GM06990 (cell line): ENCODE measurements at places on chromosomes 16 and 17.
A peak's percentile ranks its signal among the peaks of the same experiment; 100 is the strongest.

GRCh38 chr17:75487351-75488070 lies 27.8 kb downstream of the CASKIN2 start:
- peak; percentile 52 for DNase-seq

GRCh38 chr16:35177851-35178250 lies 1718.4 kb downstream of the TP53TG3F start:
- DNase-seq: no peak

- DNase-seq: no peak
Observed at GRCh38 chr17:34703533-34703932, 124.2 kb downstream of the TMEM132E start.

DNA sequence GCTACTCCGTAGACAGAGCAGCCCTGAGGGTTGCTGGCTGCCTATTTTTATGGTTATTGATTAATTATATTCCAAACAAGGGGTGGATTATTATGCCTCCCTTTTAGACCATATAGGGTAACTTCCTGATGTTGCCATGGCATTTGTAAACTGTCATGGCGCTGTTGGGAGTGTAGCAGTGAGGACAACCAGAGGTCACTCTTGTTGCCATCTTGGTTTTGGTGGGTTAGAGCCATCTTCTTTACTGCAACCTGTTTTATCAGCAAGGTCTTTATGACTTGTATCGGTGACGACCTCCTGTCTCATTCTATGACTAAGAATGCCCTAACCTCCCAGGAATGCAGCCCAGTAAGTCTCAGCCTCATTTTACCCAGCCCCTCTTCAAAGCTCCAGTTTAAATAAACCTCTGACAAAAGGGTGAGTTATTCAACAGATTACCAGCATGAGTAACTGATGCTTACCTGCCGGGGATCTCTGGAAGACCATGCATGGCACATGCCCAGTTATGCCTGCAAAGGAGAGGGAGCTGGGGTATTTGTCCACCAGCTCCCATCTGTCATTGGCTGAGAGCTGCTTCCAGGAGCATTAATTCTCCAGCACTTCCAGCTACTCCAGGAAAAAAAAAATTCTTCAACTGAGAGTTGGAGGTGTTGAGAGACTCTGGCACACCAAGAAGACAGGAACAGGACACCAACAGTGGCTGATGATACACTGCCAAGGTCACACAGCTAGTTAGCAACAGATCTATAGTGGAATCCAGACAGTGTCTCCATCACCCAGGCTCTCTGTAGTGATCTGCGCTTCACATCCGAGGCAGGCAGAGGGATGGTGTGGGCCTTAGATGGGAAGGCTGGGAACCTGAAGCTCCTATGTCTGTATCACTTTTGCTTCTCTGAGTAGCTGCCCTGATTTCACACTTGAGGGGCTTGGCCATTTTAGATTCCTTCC lies 36.6 kb upstream of the IL21R start:
- no peak for DNase-seq

GRCh38 chr17:69300222-69300621 lies 26.7 kb downstream of the ABCA5 start:
- DNase-seq: no peak

DNA sequence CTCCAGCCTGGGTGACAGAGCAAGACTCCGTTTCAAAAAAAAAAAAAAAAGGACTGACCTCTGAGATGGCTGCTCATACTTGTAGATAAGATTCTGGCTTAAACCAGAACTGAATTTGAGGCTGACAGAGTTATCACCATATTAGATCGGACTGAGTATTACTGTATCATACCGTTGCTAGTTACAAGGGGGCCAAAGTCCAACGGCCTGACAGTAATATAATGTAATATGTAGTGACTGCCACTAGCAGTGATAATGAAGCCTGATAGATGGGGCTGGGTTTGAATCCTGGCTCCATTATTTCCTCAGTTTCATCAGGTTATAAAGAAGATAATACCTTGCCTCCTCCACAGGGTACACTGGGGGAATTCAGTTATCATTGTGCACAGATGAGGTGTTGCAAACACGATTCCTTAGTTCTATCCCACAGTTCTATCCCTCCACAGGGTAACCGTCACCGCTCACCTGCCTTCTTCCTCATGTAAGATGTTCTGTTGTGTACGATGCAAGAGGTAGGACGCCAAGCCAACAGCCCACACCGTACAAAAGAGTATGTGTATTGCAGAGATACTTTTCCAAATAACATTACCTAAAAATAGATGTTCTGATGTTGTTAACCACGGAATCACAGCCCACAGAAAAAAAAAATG lies 5.2 kb downstream of the TMEM220 start:
- no peak for DNase-seq

DNA sequence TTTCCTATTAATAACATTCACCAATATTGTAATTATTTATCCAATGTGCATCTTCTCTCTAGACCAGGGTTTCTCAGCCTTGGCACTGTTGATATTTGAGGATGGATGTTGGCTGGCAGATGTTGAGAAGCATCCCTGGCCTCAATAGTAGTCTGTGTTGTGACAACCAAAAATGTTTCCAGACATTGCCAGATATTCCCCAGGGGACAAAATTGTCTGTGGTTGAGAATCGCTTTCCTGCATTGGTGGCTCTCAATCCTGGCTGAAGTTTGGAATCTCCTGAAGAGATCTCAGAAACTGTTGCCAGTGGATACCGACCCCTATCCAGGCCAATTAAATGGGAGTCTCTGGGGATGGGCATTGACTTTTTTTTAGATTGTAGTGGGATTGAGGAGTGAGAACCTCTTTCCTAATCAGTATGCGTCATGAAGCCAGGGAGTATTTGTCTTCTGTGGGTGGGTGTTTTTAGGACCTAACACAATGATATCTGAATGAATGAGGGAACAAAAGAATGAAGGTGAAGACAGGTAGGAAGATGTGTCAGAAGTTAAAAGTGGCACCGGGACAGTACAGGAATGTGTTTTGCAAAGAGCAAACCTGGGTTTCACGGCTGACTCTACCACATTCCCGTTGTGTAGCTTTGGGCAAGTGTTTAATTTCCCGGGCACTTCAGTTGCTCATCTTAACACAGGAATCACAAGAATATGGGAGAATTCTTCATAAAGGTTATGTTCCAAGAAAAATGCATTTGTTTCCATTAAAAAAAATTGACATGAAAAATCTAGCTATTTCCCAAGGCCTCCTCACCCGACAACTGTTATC lies 24.3 kb downstream of the HSD17B2 start:
- DNase-seq: no peak

DNA sequence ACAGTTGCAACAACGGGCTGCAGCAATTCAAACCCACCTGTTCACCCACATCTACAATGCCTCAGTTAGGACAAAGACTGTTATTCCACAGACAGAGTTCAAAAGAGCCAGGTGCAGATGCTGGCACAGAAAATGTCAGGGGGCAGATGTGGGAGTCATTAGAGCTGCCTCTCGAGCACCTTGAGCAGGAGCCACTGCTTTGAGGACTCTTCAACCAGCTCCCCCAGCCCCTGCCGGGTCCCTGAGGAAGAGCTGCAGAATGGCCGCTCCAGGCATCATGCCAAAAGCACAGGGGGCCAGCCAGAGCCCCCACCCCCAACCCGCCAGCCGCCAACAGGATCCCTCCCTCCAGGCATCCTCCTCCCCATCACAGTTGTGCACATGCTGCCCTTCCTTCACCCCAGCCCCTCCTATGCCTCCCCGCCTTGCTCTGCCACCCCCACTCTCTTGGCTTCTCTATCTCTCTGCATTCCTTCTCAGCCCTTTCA lies 20.8 kb downstream of the C17orf67 start:
- DNase-seq: no peak

DNA sequence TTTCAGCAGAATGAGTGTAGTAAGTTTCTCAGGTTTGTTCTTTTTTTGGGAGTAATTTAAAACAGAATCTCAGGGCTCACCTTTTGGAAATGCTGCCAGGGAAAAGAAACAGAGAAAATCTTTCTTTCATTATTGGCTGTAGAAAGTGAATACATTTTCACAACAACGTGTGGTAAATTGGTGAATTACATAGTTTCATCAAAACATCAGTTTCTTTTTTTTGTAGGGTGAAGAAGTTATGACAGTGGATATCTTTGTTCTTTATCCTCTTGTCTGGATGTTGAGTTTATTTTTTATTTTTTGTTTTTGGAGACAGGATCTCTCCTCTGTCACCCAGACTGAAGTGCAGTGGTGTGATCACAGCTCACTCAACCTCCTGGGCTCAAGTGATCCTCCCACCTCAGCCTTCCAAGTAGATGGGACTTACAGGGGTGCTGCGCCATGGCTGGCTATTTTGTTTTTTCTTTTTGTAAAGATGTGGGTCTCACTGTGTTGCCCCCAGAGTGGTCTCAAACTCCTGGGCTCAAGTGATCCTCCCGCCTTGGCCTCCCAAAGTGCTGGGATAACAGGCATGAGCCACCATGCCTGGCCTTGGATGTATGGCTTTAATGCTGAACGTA lies 2.4 kb downstream of the ZNF267 start:
- DNase-seq: no peak

GRCh38 chr16:70710422-70711210 lies 24.8 kb upstream of the MTSS2 start:
- no peak for DNase-seq

- peak; percentile 49 for DNase-seq
Observed at GRCh38 chr16:89944773-89945172, 3.8 kb upstream of the DEF8 start.

- no peak for DNase-seq
Observed at GRCh38 chr17:33335491-33336173, 42.5 kb upstream of the ASIC2 start.

GRCh38 chr16:23496821-23497542 lies 13.3 kb downstream of the GGA2 start:
- DNase-seq: no peak

GRCh38 chr17:77307479-77308198 lies 166.9 kb downstream of the SEC14L1 start:
- no peak for DNase-seq

DNA sequence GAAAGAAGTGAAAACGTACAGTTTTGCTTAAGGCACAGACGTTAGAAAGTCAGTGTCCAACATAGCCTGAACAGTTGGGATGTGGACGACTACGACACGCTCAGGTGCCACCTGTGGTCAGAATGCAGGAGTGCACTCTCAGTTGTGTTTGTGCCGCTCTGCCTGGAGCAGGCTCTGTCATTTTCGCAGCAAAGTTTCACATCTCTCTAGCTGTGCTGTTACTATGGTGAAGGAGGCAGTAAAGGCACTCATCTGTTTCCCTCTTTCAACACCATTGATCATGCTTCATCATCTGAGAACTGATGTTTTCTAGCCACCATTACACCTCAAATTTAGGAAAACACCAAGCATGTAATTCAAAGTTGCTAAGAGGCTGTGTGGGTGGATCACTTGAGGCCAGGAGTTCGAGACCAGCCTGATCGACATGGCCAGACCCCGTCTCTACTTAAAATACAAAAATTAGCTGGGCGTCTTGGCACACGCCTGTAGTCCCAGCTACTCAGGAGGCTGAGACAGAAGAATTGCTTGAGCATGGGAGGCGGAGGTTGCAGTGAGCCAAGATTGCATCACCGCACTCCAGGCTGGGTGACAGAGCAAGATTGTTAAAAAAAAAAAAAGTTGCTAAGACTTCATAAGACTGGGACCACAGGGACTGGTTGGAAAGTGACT lies 44.9 kb upstream of the DNAJA2 start:
- peak; percentile 83 for DNase-seq

DNA sequence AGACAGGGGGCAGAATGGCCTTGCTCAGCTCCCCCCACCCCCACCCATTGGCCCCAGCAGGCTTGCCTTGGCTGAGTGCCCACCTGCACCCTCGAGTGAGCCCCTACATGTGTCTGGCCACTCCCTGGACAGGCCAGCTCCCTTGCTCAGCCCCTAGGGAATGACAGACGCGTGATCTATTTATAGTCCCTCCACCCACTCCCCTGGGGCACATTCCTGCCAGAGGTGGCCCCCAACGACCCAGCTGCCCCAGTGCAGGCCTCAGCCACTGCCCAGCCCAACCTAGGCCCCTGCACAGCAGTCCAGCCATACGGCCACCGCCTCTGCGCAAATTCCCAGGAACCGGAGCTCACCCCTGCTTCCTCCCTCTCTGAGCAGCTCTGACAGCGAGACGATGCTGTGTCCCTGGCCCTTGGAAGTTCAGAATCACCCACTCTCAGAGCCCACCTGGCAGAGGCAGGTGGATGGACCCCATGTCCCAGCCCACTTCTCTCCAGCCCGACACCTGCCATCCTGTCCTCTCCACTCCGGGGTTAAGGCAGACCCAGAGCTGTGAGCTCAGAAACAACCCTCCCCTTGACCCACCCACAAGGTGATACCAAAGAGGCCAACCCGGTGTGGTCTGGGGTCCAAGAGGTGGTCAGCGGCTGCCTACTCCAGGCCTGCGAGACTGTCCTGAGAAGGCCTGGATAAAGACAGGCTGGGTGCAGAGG lies 11.5 kb upstream of the P2RX1 start:
- DNase-seq: no peak

- no peak for DNase-seq
Observed at GRCh38 chr17:40841246-40841645, 18.8 kb upstream of the KRT10 start.

GRCh38 chr17:77273397-77274085 lies 132.8 kb downstream of the SEC14L1 start:
- DNase-seq: no peak

DNA sequence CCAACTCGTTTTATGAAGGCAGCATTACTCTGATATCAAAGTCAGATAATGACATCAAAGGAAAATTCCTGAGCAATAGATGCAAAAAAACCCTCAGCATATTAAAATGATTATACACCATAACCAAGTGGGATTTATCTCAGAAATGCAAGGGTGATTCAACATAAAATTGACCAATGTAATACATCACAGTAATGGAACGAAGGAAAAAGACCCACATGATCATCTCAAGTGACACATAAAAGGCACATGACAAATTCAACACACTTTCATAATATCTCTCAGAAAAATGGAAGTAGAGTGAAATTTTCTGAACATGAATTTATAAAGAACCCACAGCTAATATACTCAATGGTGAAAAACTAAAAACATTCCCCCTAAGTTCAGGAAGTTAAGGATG lies 118.8 kb downstream of the ITFG1 start:
- no peak for DNase-seq

DNA sequence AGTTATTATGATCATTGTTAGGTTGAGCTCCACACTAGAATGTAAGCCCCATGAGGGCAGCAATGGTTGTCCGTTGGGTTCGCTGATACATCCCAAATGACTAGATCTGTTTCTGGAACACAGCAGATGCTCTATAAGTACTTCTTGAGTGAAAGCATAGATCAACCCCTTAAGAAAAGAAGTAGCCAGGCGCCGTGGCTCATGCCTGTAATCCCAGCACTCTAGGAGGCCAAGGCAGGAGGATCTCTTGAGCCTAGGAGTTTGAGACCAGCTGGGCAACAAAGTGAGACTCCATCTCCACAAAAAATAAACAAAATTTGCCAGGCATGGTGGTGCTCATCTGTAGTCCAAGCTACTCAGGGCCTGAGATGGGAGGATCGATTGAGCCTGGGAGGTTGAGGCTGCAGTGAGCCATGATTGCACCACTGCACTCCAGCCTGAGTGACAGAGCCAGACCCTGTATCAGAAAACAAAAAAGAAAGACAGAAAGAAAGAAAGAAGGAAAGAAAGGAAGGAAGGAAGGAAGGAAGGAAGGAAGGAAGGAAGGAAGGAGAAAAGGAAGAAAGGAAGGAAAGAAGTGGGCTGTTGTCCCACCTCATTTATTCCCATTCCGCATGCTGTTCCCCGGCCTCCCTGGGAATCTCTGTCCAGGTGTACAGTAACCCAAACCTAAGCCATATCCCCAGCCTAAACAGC lies 54.4 kb upstream of the RPL38 start:
- no peak for DNase-seq

- no peak for DNase-seq
Observed at GRCh38 chr17:49407086-49407485, 7.6 kb downstream of the PHB1 start.

- DNase-seq: no peak
Observed at GRCh38 chr16:11112723-11113348, 143.2 kb downstream of the SOCS1 start.

- DNase-seq: no peak
Observed at GRCh38 chr16:85384833-85385462, 228.2 kb upstream of the GSE1 start.
